HS-27A (cell line): ENCODE measurements at places on chromosomes 6 and 20.
A peak's percentile ranks its signal among the peaks of the same experiment; 100 is the strongest.

DNA sequence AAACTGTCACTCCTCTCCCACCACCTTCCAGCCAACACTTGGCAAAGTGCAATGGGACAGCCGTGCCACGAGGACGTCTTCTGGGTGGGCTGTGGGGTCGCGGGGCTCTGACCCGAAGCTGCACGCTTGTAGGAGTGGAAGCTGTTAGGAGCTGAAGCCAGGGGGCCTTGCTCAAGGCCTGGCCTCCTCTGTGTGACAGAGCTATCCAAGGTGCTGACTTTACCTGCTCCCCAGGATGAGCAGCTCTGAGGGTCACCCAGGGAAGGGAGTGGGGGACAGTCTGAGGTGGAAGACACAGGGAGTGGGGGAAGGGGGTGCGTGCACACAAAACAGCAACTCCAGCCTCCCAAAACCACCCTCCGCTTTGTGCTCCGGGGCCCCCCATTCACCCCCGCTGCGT is 17.5 kb upstream of the CHRNA4 start:
- no peak for DNase-seq

DNA sequence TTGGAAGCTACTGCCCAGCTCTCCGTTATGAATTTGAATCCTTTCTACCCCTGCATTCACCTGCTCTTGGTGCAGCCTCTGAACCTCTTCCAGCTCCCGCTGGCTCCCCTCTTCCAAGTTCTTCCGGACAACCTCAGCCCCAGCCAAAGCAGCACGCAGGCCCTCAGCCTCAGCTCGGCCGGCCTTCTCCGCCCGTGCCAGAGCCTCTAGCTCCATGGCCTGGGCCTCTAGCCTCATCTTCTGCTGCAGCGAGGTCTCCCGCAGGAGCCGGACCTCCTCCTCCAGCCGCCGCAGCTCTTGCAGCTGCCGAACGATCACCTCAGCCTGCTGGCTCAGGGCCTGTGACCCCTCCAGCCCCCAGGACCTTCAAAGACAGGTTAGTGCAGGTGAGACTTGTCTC is 3.2 kb downstream of the CCHCR1 start:
- DNase-seq: no peak

DNA sequence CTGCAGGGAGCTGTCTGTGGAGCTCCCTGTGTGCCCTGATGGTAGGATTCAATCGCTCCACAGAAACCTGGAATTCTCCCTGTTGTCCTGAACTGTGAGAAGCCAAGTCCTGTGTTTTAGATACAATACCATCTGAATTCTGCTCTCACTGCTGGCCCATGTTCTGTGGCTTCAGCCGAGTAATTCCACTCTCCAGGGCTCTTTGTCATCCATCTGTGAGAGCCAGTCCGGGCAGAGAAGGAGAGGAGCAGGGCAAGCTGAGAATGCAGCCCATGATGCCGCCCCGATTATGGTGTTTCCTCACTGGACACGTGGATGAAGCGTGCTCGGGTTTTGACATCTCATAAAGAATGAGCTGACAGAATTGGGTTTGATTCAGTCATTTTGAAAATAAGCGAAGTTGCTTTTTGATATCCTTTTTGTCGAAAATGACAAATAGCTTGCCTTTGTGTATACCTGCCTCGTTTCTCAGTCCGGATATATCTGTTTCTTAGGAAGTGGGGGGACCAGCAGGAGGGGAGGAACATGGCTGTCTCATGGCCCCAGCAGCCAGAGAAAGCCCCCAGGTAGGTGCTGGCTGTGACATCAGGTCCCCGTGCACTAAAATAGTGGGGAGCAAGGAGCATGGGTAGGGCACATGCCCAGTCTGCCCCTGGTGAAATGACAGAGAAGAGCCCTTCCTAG is 8.2 kb upstream of the CD93 start:
- no peak for DNase-seq

DNA sequence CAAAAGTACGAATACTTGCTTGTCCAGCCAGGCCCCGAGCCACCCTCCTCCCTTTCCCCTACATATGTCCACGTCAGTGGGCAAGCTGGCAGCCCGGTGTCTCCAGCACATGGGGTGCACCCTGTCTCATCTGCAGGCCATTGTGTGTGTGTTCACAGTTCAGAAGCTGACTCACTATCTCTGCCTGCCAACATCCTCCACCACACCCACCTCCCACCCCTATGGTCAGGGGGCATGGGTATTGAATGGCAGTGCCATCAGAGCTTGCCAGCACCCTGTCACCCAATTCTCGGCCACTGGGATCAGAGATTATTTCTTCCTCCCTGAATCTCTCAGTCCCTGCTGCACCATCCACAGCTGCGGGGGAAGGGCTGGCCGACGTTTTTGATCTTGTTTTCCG is 195.7 kb downstream of the FARS2 start:
- no peak for DNase-seq

GRCh38 chr6:105111105-105111504 is 68.7 kb downstream of the POPDC3 start:
- DNase-seq: no peak

- no peak for DNase-seq
Measured at GRCh38 chr6:112680091-112680490, 333.0 kb downstream of the RFPL4B start.

- DNase-seq: no peak
Measured at GRCh38 chr6:139490482-139490881, 116.0 kb upstream of the CITED2 start.

DNA sequence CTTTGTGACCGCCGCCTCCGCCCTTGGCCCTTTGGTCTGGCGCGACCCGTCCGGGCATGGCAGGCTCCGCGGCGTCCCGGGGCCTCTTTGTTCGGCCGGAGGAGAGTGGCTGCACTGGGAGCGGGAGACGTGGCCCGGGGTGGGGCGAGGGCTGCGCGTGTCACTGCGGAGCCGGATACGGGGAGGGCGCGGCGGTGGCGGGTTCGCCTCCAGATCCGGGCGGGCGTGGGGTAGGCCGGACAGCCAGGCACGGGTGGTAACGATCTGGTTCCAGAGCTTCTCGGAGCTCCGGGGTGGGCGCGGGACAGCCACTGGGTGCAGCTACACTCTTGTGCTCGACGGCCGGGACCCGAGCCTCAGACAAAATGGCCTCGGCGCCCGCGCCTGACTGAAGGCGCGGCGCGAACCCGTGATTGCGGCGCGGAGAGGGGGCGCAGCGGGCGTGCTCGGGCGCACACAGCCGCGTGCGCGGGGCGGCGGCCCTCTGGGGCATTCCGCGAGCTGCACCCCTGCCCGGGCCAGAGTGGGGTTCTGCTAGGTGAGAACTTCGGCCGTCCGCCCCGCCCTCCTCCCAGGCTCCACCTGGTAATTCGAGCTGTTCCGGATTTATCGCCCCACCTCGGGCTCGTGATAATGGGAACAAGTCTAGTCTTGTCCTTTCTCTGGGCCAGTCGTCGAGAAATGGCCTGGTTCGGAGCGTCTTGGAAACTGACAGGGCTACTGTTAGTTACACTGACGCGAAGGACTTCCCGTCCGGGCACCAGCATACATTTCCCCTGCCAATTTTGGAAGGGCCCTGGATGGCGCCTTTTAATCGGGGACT is 1.0 kb downstream of the LOC128125822 start:
- no peak for DNase-seq

DNA sequence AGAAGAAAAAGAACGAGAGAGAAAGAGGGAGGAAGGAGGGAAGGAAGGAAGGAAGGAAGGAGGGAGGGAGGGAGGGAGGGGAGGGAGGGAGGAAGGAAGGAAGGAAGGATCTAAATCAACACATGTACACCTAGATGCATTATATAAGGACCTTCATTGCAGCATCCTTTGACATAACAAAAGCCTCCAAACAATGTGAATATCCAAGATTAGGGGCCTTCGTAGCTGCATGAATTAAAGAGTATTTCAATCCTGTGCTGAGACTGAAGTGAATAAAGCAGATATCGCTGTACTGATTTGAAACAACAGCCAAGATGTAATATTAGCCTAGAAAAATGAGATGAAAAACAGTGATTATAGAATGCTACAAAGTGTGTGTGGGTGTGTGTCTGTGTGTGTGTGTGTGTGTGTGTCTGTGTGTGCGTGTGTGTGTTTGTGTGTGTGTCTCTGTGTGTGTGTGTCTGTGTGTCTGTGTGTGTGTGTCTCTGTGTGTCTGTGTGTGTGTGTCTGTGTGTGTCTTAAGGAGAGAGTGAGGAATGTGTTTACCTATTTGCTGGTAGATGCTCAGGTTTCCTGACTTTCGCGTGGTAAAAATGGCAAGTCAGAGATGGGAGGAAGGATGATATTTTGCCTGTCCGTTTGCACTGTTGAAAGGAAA is 129.0 kb upstream of the PTPN1 start:
- no peak for DNase-seq

- DNase-seq: no peak
Measured at GRCh38 chr6:130622142-130622541, 205.1 kb upstream of the SMLR1 start.

- no peak for DNase-seq
Measured at GRCh38 chr6:170025341-170025911, 265.5 kb downstream of the DLL1 start.

DNA sequence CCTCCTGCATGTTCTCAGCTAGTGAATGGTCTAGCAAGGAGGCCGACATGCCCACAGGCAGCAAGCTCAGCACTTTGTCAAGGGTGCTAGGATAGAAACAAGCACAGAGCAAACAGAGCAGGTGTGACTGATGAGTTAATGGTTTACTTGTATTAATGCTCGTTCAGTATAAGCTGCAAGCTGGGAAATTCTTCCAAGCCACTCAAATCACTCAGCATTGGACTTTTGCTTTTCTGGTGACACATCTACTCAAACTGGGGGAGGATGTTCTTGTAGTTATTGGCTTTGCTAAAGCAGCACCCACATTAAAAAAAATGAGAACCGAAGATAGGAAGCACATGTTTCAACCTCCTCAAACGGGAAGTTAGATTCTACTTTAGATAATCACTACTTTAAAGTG is 43.1 kb upstream of the NEDD9 start:
- no peak for DNase-seq

GRCh38 chr6:35441205-35441604 is 10.9 kb upstream of the FANCE start:
- no peak for DNase-seq

GRCh38 chr20:57686931-57687652 is 22.7 kb downstream of the PMEPA1 start:
- DNase-seq: no peak

- no peak for DNase-seq
Measured at GRCh38 chr6:16804546-16805242, 43.4 kb upstream of the ATXN1 start.

GRCh38 chr6:21367649-21368154 is 225.8 kb upstream of the SOX4 start:
- no peak for DNase-seq

GRCh38 chr6:130575971-130576370 is 210.2 kb downstream of the TMEM200A start:
- no peak for DNase-seq

DNA sequence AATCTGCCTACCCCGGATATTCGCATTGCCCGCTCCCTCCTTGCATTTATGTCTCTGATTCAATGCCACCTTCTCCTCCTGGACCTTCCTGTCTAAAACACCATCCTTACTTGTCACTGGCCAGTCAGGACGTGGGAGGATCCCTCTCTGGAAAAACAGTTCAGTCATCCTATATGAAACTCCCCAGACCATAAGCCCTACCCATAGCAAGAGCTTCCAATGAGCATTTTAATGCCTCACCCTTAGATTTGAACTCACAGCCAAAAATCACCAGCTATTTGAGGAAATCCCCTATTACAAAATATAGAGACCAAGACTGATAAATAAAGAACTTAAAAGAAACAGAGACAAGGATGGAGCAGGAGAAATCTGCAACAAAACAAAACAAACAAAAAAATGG is 86.4 kb downstream of the SHLD1 start:
- DNase-seq: no peak

DNA sequence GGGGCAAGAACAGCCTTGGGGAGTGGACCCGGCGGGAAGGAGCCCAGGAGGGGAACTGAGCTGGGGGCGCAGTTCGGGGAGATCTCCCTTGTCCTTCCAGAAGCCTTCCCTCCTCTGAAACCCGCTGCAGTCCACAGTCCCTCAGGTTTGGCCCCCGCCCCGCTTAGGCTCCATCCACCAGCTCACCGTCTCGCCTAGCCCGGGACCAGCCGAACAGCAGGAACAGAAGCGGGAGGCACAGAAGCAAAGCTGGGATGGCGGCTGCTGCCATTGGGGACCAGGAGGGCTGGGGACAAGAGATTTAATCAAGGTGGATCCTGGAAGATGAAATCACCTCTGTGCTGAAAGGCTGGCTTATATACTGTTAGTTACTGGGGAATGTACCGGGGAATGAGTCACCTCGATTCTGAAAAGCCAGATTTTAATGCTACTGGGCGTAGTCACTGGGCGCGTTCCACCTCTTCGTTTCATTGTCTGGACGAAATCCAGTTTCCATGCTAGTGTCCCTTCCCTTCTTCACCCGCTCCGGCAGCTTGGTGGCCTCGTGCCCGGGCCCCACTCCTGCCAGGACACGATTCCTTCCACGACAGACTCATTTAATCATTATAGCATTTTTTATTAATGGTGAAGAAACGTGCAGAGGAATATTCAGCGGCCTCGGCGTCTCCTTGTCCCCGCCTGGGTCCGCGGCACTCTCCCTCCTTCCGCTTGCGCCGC is at the start of gene RAET1L:
Gene RAET1L (minus strand): TSS at position 332 of the 717 bp plus-strand sequence. CDS start 61 bp downstream, at position 271.
- no peak for DNase-seq

DNA sequence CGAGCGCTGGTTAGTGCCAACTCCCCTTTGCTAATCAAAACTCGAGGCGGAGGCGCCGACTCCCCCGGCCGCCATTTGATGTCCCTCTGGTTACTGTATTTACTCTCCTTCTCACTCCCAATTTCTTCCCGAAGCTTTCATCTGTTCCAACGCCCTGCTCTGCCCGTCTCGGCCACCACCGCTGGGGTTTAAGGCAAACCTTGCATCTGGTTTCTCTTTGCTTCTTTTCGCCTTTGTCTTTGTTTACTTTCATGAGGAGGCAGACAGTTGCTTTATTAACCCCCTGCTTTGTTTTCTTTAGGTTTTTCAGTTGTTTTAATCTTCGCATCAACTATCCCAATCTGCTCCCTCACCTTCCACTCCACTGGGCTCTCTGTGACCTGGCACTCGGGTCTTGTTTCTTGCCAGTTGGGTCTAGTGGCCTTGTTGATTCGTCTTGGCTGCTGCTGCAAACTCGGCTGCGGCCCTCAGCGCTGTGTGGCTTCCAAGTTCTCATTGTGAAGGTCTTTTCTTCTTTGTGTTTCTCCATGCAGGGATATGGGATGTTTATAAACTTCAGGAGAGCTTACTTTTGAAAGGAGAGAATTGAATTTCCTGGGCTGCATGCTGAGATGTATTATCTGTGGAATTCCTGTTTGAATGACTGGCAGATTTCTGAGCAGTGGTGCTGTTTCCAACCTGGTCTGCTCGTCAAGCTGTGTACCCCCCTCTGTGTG is 155.1 kb downstream of the CDC5L start:
- DNase-seq: no peak

GRCh38 chr6:11094411-11094851 is 797 bp downstream of the SMIM13 start:
- DNase-seq: peak; percentile 42

GRCh38 chr6:322259-322930 is 30.1 kb downstream of the DUSP22 start:
- no peak for DNase-seq

DNA sequence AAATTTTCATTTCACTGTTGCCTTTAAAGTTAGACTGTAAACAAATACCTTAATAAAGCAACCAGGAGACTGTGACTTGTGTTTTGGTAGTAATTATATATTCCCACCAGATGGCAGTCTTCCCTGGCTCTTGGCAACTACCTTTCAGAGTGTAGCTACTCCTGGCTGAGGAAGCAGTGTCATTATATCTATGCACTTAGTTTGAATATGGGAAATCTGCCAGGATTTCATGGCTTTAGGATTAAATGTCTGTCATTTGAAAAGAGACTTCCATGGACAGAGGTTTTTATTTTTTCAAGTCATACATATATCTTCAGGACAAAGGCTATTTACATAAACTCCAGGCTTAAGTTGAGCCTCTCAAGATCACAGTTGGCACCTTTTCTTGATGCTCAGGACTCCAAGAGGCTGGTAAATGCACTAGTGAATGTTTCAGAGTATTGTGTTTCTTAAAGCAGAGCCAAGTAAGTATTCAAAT is 160.1 kb downstream of the C6orf58 start:
- DNase-seq: peak; percentile 83
